SHP77 (cell line): ENCODE measurements at places on chromosomes 4 and X.

GRCh38 chrX:132986556-132986955, 28.1 kb upstream of the HS6ST2 start:
- no peak for DNase-seq

- no peak for DNase-seq
Observed at GRCh38 chr4:5478697-5479096, 229.7 kb downstream of the EVC2 start.

GRCh38 chrX:78532363-78532762, 126.8 kb downstream of the RTL3 start:
- no peak for DNase-seq

- peak; percentile 42 for DNase-seq
Observed at GRCh38 chr4:76993787-76994641, 44.5 kb downstream of the SEPTIN11 start.

GRCh38 chrX:21993265-21993664, 38.9 kb upstream of the PHEX start:
- DNase-seq: no peak

DNA sequence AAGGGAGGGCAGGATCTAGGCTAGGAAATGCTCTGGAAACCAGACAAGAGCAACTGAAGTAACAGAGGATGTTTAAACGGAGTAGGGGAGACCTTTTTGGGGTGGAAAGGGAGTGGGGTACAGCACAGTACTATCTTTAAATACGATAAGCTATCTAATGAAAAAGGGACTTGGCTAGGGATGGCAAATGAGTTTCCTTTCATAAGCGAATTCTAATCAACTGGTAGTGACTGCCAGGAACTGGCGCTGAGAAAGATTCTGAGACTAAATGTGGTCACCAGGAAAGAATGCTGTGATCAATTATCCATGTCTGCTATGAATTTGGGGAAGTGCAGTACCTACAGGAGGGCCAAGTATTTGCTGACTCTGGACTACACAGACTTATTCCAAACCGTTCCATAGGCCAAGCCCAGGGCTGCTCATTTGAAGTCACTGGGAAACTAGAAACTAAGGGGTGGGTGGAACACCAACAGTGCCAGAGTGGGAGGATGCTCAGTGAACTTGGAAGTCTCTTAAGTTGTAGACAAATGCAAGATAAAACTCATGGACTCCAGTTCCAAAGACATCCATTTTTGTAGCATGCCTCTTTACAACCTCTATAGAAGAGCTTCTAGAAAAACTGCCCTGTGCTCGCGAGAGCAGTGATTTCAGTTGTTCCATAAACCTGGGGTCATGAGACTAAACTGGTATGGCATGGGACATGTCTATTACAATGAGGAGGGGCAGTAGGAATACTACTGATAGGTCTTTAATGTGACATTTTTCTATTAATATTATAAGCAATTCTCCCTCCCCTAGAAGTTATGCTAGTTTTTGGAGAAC, 2.0 kb downstream of the TRAPPC2 start:
- no peak for DNase-seq

GRCh38 chrX:23390979-23391378, 56.3 kb downstream of the PTCHD1 start:
- DNase-seq: no peak

- DNase-seq: no peak
Observed at GRCh38 chr4:15714646-15715435, 12.0 kb downstream of the BST1 start.

GRCh38 chr4:7289589-7289988, 97.3 kb downstream of the SORCS2 start:
- no peak for DNase-seq

GRCh38 chr4:124415146-124415545, 297.4 kb downstream of the ANKRD50 start:
- DNase-seq: no peak
